NCI-H1436 (cell line): ENCODE measurements at places on chromosomes 1 and 21.

DNA sequence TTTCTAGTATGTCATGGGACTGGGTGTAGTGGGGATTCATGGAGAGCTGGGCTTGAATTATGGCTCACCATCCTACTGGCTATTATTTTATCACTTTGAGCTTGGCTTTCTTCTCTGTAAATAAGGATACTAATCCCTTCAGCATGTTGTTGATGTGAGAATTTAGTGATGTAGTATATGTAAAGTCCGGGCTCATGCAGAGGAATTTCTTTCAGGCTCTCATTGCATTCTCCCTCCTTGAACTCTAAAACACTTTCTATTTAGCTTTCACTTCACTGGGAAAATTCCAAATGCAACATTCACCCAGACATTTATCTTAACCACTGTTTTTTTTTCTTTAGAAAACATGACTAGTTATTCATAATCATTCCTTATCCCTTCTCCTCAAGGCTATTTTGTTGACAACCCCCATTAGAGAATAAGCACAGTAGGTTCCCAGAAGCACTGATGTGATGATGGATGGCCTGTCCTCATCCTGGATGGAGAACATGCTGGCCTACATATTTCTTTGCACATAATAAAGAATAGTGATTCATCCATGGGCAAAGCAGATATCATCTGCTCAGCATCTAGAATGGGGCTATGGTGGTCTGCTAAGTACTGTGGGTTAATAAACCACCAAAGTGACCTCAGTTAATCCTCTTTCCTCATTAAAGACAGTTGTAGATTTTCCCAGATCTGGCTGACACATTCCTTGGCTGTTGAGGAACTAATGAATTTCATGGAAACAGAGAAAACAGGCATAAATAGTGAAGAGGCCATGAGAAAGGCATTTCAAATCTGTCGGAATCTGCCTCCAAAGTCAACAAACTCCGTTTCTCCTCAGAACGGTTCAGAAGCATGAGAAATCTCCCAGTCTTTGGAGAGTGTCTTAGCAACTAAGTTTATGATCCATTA lies 68.0 kb upstream of the CYP2J2 start:
- no peak for DNase-seq

GRCh38 chr1:220873868-220874655 lies 5.2 kb upstream of the HLX start:
- DNase-seq = peak; percentile 18

GRCh38 chr1:6962996-6963911 lies 178.0 kb downstream of the CAMTA1 start:
- DNase-seq = no peak

- no peak for DNase-seq
Observed at GRCh38 chr1:54191525-54191924, 8.3 kb downstream of the CYB5RL start.

- no peak for DNase-seq
Observed at GRCh38 chr1:232686346-232686745, 56.4 kb upstream of the SIPA1L2 start.

DNA sequence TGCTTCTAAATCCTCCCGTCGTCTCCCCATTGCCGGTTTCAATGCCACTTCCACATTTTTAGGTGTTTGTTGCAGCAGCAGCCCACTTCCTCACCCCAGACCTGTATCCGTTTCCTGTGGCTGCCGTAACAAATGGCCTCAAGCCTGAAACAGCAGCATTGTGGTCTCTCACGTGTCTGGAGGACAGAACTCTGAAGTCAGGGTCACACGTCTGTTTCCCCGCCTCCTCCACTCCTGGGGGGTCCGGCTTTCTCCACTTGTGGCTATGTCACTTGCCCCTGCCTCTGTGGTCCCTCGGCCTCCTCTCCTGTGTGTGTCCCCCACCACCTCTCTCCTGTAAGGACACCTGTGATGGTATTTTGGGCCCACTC lies 21.8 kb downstream of the TRPM2 start:
- no peak for DNase-seq

DNA sequence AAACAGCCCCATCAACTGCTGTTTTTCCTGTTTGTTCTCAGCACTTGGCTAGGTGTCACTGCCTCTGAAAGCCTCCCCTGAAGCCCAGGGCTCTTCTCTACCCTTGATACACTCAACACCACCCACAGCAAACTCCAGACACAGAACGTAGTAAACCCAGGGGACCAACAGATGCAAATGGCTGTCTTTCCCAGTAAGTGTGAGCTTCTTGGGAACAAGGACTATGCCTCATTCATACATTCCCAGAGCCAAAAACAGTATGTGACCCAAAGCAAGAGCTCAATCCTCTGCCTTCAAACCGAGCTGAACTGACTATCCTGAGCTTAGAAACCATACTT lies 4.4 kb downstream of the LBR start:
- no peak for DNase-seq

- DNase-seq = no peak
Observed at GRCh38 chr1:156935505-156936128, 15.2 kb downstream of the LRRC71 start.

- DNase-seq = no peak
Observed at GRCh38 chr1:78375996-78376395, 114.8 kb upstream of the PTGFR start.
